CD8-positive, alpha-beta T cell (primary cell): ENCODE measurements at places on chromosomes 3 and 15.
A peak's percentile ranks its signal among the peaks of the same experiment; 100 is the strongest.

DNA sequence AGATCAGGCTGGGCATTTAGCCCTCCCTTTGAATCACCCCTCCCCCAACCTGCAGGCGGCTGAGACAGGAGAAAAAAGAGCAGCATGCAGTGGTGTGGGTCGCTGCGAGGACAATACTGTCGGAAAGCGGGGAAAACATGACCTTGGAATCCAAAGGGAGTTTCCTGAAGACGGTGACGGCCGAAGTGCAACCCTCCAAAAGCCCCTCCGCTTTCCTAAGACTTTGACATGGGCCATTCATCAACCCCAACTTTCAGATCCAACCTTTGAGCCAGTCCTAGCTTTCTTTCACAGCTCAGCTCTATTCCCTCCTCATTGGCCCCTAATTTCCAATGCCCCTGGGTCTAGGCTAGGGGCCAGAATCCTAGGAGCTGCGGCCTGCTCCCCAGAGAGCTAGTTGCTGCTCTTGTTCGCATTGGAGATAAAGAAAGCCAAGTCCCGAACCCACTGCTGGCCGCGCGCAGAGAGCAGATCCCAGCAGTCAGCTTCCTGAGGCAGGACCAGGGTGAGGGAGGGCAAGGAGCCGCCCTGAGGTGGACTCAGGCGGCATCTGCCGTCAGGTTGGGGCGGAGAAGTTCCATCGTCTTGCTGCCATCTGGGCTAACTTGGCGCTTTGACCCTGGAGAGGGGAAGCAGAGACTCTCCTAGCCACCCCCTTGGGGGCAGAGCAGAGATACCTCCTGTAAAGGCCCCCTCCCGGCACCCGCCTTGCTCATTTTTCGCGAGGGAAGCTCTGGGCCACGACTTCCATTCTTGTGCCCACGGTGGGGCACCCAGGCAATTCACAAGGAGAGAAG lies 914 bp downstream of the ZIC4 start:
- DNase-seq, result no peak

DNA sequence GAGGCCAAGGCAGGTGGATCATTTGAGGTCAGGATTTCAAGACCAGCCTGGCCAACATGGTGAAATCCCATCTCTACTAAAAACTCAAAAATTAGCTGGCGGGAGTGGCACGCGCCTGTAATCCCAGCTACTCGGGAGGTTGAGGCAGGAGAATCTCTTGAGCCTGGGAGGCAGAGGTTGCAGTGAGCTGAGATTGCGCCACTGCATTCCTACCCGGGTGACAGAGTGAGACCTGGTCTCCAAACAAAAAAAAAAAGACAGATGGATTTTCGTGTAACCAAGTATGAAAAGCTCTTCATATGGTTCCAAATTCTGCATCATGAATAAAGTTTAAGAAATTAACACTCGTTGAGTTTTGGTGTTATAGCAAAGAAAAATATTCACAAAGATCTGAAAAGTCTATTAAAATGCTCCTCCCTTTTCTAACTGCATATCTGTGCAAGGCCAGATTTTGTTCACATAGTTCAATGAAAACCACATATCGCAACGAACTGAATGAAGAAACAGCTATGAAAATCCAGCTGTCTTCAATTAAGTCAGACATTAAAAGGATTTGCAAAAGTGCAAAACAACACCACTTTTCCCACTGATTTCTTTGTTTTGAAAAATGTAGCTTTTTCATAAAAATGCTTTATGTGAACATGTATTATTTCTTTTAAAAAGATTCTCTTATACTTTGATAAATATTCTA lies 23.8 kb upstream of the FBLN2 start:
- DNase-seq, result no peak

DNA sequence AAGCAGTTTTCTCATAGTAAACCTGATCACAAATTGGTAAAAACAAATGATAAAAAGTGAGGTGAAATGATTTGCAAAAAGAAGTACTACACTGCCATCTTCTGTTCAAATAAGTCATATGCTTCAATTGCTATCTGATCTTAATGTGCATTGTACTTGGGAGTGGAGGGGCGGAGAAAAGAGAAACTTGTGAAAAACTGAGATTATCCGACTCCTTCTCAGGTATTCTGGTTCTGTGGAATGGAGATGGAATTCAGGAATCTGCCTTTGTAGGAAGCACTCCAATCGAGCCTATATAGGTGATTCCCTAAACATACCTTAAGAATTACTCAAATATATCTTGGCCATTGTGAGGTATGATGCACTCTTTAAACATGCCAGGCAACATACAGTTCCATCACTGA lies 180.6 kb downstream of the CHL1 start:
- no peak for DNase-seq

DNA sequence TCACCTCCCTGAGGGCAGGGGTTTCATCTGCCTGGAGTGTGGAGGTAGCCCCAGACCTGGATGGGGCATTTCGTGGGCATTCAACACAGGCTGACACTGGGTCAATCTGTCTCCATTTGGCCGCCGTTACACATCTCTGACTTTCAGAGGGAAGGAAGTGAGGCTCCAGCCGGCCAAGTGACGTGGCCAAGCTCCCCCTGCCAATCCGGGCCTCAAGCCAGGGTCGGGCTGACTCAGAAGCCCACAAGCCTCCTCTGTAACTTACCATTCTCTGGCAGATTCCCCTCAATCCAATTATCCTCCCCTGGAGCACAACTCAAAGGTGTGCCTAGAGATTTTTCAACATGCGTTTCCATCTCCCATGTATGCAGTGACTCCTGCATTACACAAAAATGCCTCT lies 227.6 kb downstream of the KLF13 start:
- no peak for DNase-seq

DNA sequence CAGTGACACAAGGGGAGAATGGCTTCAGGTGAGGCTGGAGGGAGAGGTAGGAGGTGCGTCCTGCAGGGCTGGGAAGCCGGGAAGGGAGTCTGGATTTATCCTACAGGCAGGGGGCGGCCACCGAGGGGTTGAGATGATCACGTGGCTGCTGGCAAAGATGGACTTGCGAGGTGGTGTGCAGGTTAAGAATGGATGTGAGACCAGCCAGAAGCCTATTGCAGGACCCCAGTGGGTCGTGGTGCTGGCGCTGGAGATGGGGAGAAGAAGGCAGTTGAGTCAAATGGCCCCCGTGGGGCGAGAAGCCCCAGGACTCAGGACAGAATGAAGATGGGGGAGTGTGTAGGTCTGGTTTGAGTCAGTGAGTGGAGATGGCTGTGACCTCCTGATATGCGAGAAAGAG lies 183.1 kb downstream of the FAM43A start:
- DNase-seq, result no peak

DNA sequence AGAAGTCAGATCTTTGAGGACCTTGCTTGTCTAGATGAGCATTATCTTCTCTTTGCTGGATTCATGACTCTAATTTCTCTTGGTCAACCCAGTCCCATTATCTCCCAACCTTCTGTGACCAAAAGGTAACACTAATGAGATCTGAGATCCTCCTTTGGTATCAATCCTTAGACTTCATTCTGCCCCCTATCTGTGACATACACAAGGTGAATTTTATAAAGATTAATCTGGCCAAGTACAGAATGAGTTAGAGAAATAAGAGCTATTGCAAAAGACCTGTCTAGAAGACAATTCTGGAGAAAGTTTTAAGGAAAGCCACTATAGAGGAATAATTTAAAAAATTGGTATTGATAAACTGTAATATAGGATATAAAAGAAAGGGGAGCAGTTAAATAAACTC lies 113.8 kb upstream of the KCNMB2 start:
- no peak for DNase-seq

- no peak for DNase-seq
Observed at GRCh38 chr15:57437564-57437963, 61.3 kb downstream of the CGNL1 start.

GRCh38 chr3:144185276-144185675 lies 213.7 kb downstream of the DIPK2A start:
- DNase-seq, result no peak

DNA sequence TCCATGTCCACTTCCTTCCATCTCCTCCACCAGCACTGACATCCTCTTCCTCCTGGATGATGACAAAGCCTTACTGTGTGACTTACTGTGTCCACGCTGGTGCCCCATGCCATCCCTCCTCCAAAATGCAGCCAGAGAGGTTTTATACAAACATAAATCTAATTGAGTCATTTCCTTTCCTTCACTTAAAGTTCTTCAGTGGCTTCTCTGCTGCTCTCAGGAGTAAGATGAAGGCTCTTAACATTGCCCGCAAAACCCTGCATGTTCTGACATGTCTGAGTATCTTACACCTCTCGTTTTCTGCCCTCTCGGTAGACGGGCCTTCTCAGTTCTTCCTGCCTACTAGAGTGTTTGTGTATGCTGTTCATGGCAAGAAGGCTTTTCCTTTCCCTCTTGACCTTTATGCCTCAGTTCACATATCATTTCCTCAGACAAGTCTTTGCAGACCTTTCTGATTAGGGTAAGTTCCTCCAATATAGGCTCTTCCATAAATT lies 175.5 kb downstream of the CFAP20DC start:
- no peak for DNase-seq

GRCh38 chr3:127761441-127761801 lies 60.9 kb downstream of the MGLL start:
- DNase-seq, result no peak

DNA sequence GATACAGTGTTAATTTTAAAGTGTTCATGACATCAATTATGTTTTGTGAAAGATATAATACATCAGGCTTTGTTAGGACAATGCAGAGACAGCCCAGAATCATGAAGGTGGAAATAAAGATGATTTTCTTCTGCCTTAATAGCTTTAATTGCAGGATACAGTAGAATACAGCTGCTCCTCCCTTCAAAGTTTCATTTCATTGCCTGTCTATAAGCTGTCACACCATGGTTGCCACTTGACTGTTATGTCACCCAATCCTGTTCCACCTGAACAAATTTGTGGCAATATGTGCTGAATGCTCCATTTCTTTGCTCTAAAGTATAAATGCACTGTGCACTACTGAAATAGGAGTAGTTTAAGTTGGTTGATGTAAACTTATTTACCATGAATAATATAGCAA lies 537.8 kb upstream of the ROBO2 start:
- DNase-seq, result no peak

- DNase-seq, result no peak
Observed at GRCh38 chr3:21839176-21839575, 88.2 kb upstream of the ZNF385D start.

DNA sequence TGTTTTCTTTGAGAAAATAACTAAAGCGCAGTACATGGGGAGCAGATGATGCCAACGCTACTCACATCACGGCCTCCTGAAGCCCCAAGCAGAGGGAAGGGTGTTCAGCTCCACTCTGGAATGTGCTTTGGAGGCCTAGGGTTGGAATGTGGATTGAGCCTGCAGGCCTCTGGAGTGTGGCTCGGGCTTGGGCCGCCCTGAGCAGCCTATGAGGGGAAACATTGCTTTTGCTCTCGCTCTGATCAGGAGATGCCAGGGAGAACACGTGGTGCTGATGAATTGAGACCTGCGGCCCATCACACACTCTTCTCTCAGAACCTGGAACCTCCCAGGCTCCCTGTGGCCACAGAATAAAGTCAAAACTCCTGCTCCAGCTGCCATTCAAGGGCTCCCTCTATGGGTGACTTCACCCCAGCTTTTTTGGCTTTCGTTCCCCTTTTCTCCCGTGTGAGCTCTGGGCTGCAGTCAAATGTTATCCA lies 23.3 kb downstream of the CCDC13 start:
- no peak for DNase-seq

GRCh38 chr3:150013801-150014200 lies 43.1 kb upstream of the PFN2 start:
- no peak for DNase-seq

DNA sequence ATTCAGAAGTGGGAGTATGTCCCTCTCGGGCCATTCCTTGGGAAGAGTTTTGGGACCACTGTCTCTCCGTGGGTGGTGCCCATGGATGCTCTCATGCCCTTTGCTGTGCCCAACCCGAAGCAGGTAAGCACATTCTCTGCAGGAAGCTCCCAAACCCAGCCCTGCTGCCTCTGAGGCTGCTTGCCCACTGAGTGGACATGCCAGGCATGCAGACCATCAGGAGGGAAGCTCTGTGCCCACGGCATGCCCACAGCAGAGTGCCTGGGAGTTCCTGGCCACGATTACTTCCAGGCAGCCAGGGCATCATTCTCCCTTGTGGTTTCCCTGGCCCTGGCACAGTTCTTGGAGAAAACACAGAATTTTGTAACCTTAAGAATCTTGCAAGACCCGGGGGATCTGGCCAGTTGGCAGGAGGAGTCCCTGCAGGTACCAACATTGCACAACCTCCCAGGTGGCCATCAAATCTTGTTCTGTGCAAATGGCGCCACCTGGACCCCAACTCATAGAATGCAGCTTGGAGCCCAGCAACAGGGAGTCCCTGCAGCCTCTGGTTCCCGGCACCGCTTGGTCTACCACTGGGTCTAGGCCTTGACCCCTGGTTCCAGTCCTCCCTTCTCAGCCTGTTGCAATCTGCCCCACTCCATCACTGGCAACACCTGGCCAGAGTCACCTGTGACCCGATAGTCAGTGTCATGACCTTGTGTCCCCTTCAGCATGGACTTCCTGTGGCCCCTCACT lies 20.4 kb downstream of the FAH start:
- DNase-seq, result peak; percentile 65

DNA sequence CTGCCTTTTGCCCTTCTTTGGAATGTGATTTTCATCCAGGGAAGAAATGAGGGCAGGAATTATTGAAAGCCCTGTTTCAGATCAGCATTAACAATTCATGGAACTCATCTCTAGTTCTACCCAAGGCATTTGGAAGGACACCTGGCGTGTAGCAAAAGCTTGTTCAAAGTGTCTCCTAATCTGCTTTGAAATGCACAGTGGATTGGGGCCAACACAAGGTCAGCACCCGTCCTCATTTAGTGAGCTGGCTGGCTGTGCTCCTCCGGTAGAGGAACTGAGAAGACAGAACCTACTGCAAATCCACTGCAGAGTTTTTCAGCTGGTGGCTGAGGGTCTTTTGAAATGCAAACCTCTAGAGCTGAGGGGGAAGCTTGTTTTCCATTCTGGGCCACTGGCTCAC lies 141.6 kb upstream of the STT3B start:
- DNase-seq, result no peak

DNA sequence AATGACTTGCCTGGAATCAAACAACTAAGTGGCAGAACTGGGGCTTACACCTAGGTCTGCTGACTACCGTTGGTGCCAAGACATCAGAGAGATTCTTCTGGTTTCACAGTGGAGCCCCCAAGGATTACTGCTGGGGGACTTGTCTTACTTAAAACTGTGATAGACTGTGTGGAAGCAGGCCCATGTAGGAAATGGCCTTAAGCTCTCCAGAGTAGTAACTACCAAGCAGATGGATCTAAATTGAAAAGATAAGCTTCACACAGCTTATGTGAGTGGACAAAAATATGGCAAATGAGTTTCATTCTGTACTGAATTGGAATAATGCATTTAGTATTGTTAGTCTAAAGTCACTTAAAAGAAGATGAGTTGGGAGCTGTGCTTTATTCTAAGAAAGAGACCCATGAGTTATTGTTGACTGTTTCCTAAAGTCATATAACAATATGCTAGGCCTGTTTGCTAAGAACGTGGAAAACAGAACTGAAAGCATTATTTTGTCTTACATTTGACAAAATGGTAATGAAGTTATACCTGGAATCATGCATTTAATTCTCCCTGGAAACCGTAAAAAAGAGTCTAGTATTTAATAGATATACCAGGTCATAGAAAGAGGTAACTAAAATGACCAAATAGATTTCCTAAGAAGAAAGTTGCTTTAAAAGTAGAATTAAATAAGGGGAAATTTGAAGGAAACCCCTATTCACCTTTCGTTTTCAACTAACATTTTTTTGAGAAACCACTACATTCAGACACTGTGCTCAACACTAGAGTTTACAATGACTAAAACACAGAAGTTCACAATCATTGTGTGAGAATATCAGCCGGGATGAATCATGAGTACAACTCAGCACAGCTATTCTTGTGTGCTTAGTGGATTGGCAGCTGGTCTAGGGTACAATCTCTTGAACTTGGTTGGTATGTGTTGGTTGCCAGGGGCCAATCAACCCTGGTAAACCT lies 13.0 kb upstream of the MAPK6 start:
- DNase-seq, result no peak
